ENCODE measurements at places on chromosomes 16 and 17.

GRCh38 chr17:300881-301280, 51.7 kb downstream of the RPH3AL start:
- DNase-seq = peak; percentile 8

DNA sequence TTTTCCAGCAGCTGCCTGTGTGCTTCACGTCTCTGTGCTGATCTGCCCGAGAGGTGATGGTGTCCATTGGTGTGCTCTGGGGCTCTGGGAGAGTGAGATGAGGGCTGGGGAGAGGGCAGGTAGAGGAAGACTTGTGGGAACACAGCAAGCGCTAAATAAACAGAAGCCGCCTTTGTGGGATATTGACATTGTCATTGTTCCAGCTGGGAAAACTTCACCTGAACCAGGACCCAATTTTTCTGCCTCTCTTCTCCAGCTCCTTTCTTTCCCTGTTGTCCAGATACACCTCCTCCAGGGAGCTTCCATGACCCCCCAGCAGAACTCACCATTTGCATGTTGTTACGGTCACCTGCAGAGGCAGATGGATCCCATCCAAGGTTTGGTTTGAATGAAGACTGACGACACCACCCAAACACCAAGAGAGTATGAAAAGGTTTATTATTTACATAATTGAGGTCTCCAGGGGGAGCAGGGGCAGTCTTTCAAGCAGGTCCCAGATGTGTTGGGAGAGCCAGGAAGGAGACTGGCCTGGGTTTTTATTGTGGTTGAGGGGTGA, 3.6 kb upstream of the ITGA3 start:
- no peak for DNase-seq

DNA sequence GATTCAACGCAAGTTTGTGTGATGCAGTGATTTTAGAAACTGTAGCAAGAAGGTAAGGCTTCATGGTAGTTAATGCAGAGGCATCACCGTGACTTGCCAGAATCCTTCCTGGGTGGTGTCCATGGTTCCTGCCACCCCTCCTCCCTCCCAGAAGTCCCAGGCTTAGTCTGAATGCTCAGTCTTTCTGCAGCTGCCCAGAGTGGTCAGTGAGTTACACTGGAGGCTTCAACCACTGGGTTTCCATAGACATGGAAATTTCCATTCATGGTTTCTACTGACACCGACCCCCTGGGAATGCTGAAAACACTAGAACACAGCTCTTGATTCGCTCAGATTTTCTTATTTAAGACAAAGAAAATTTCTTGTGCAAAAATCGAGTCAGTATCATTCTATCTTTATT, 159.4 kb upstream of the HSBP1 start:
- DNase-seq = no peak

DNA sequence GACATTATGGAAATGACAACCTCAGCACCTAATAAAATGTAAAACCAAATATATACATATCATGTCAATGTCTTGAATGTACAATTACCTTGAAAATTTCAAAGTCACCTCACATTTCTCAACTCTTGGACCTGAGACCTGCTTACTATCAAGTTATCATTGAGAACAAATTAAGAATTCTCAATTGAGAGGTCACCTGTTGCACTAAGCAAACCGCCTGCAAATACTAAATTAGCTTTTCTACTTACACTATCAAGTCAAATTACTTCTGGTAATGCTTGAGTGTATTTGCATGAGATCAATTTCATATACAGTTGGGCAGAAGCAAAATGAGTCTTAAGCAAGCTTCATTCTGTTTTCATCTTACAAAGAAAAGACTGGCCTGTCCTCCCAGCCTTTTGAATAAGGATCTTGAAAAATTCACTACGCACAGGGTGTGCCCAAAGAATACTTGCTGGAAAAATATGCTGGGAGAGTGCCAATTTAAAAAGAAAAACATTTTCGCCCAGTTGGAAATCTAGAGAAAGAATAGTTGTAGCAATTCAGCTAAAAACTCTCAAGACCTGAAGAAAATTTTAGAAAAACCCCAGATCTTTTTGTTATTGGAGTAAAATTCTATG, 35.7 kb downstream of the KANSL1 start:
- DNase-seq = no peak

DNA sequence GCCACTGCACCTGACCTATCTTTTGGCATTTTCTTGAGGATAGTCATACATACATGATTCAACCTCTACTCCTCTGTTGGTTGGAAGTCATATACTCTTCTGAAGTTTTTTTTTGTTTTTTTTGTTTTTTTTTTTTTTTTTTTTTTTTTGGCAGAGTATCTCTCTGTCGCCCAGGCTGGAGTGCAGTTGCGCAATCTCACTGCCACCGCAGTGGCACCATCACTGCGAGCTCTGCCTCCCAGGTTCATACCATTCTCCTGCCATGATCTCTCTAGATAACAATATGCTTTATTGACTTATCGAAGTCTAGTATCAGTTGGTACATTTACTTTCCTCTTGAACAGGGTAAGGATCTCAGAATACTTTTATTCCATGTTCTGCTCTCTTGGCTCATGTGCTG, 224.2 kb upstream of the WSCD1 start:
- no peak for DNase-seq

Data from pancreas (tissue), 10 donors.